ENCODE measurements at places on chromosomes 3 and 15. TPM values are rescaled to one million over a fixed set of nuclear protein-coding genes. Genes with fewer than 3 reads are reported as not detected.

DNA sequence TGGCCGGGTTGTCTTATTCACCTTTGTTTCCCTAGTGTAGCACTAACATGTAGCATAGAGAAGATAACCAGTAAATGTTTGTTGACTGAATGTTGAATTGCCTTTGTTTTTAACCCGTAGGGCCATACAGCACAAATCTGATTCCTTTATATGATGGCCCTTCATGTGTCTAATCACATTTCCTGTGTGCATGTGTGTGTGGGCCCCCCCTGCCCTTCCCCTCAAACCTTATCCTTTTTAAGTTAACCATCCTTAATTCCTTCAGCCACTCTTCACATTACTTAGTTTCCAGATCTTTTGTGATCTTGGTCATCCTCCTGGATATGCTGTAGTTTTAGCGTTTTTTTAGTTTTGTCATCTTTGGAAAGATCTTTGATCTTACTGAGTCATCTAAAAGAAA, 4.2 kb downstream of the NEO1 start:
- DNase-seq, result no peak

DNA sequence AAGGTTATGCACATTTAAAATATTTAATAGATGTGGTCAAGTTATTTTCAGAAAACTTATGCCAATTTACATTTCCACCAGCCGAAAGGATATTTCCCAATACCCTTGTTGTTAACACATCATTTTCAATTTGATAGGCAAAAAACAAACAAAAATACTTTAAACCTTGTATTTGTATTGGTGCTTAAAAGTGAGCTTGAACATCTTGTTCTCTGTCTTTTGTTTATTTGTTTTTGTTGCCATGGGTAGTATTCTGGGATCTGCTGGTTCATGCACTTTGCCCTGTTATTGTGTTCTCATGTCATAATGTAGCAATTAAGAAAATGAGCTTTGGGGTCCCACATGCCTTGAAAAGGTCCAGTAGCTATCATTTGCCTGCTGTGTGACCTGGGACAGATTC, 191.4 kb downstream of the LRTM1 start:
- DNase-seq, result no peak

GRCh38 chr15:70853318-70853972, 512 bp downstream of the LARP6 start:
- DNase-seq, result no peak

- DNase-seq, result no peak
Measured at GRCh38 chr15:79169526-79170133, 79.0 kb upstream of the RASGRF1 start.

GRCh38 chr15:92161039-92161670, 232.5 kb upstream of the ST8SIA2 start:
- no peak for DNase-seq

DNA sequence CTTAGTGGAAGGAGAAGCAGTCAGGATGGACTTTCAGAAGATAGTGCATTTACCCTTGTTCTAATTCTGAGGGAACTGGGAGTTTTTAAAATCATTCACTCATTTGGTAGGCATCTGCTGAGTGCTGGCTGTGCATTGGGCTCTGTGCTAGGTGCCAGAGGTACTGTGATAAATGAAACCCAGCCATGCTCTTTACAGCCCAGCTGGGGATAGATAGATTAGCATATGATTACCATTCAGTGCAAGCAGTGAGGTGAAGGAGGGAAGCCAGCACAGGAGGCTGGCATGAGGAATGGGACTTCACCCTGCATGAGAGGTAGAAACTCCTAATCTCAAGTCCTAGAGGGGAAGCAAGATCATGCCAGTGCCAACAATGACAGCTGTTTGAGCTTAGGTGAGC, 361.9 kb upstream of the TRIM42 start:
- no peak for DNase-seq

The GOLGA8Q gene
- total RNA-seq, result not detected

GRCh38 chr15:80234883-80235282, 17.1 kb downstream of the CTXND1 start:
- peak; percentile 55 for DNase-seq

The HIGD2B gene
- not detected for total RNA-seq

DNA sequence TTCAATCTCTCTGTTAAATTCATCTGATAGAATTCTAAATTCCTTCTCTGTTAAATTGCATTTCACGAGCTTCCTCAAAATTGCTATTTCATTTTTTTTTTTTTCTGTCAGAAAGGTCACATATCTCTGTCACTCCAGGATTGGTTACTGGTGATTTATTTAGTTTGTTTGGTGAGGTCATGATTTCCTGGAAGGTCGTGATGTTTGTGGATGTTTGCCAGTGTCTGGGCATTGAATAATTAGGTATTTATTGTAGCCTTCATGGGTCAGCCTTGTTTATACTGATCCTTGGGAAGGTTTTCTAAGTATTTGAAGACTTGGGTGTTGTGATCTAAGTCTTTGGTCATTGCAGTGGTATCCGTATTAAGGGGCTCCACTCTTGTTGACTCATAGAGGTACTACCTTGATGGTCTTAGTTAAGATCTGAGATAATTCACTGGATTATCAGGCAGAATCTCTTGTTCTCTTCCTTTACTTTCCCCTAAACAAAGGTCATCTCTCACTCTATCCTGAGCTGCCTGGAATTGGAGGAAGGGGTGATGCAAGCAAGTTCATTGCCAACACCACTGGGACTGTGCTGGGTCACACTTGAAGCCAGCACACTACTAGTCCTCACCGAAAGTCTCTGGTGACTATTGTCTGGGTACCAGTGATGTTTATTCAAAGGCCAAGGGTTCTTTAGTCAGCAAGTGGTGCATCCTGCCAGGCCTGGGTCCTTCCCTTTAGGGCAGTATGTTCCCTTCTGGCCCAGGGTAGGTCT, 231.1 kb downstream of the GBE1 start:
- DNase-seq, result no peak

- no peak for DNase-seq
Measured at GRCh38 chr3:193996221-193996620, 139.7 kb upstream of the HES1 start.

GRCh38 chr3:146839727-146840375, 234.7 kb upstream of the PLSCR5 start:
- DNase-seq, result no peak

- DNase-seq, result no peak
Measured at GRCh38 chr15:70792171-70792573, 28.8 kb upstream of the UACA start.

GRCh38 chr3:185318141-185318540, 44.8 kb upstream of the MAP3K13 start:
- no peak for DNase-seq

DNA sequence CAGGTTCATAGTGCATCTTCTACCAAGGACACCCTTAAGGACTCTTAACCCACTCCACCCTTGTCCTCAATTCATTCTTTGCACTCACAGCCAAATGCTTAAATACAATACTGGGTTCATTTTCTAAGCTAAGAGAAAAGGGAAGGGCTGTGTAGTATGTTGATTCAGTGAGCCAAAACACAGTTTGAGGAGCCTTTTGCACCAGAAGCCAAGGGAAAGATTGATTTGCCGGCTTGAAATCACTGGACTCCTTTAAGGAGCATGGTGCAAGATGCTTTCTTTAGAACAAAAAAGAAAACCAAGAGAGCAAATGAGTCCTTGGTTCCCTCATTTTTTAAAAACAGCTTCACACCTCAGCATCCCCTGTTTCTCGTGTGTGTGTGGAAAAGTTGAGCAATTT, 47.8 kb downstream of the BOC start:
- no peak for DNase-seq

DNA sequence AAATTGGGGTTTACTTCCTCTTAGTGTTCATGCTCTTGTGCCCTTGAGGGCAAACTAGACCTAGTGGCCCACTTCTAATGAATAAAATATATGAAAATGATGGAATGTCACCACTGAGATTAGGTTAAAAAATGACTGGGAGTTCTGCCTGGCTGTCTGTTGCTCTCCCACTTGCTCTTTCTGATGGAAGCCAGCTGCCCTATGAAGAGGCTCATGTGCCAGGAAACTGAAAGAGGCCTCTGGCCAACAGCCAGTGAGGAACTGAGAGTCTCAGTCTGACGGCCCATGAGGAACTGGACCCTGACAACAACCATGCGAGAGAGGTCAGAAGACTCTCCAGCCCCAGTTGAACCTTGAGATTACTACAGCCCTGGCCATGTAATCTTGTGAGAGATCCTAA, 107.1 kb upstream of the FHIT start:
- DNase-seq, result no peak

GRCh38 chr3:152048831-152049230, 175.4 kb downstream of the SUCNR1 start:
- no peak for DNase-seq

The CAPN7 gene
- total RNA-seq, result 40.3 TPM

DNA sequence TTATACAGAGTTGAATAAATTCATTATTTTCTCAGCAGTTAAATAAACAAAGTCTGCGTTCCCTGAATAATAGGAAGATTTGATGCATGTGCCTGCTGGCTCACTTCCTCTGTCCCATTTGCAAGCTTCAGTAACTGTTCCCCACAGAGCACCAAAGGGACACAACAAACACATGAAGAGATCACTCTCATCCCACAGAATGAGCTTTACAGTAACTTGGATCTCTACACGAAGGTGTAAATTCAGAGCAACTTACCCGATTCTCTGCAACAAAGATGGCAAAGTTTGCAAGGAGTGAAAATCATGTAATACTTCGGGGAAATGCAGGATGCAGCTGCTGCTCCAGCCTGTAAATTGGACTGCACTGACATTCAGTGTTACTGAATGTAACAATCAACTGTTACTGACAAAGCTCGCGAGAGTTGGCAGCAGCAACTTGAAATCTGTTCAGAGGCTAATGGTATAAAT, at the start of gene BCHE:
TSS of gene BCHE (minus strand) at position 366 of the 468 bp plus-strand sequence. CDS start 6,390 bp downstream, outside the sequence.
- DNase-seq, result no peak

DNA sequence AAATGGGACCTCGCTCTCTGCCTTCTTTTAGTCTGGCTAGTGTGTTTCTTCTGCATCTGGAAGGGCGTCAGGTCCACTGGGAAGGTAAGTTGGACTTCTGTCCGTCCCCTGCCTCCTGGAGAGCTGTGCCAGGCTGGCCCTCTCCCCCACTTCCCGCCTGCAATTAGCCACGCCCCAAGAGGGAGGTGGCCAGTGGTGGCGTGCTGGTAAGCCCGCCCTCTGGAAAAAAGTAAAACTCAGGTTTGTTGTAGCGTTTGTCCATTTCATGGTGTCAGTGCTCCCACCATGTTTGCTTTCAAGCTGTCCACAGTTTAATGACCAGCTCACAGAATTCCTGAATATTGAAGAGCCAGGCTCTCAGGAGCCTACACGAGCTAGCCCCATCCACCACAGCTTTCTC, 55.6 kb downstream of the SLC6A6 start:
- no peak for DNase-seq

GRCh38 chr3:51371943-51372557, 13.0 kb upstream of the MANF start:
- DNase-seq, result peak; percentile 70

The LMLN gene
- total RNA-seq, result 2.4 TPM

- DNase-seq, result peak; percentile 70
Measured at GRCh38 chr3:149771652-149772271, 19.5 kb upstream of the COMMD2 start.

DNA sequence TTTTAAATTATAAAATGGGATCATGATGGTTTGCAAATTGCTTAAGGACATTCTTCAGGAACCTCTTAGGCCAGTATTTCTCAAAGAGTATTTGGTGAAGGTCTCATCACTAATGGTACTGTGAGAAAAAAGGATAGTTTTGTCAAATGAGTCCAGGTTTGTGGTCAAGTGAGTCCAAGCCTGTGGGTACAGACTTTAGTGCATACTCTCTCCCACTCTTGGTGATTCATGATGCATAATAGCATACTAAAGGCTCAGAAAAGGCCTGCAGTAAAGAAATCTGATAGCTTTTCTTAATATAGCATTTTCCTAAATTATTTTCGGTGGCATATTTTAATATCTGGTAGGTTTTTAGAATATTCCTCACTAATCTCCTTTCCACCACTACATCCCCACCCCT, 20.0 kb downstream of the BOC start:
- no peak for DNase-seq

The IFT57 gene
- total RNA-seq, result 19.4 TPM

DNA sequence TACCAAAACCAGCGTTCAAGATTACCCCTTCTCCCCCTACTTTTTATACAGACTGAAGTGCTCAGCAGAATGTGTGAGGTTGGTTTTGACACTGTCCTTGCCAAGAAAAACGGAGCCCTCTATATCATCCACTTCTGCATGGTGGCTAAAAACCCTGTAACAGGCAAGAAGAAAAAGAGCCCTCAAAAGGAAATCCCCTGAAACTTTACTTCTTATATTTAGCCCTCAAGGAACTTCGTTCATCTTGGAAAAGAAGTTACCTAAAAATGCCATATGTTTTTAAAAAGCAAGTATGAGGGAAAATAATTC, 473.6 kb downstream of the FOXP1 start:
- DNase-seq, result no peak

DNA sequence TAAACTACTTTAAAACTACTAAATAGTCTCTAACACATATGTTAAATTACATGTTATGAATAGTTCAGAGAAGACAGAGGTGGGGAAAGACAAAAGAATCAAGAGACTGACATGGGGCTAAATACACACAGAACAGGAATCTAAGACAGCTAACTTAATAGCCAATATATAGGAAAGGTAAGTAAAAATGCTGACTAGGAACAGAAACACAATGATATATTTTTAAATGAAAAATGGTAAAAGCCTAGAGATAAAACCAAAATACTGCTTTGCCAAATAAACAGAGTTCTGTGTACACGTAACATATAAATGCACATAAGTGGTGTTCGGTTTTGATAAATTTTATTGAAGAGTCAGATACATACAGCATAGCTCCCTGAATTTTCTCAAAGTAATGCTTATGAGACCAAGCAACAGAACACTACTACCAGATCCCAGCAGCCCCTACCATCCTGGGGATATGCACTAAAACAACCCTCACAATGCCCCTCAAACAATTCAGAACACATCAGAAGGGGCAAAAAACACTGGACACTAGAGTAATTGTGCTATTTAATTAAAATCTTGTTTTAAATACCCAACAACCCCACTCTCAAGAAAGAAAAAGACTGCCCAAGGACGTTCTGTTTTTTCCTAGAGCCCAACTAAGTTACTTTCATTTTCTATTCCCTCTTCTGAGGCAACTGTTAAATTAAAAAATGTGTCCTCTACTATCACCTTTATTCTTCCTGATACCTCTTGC, 121.1 kb downstream of the ADAM10 start:
- DNase-seq, result no peak

The CHRFAM7A gene
- total RNA-seq, result not detected

The CPLX3 gene
- total RNA-seq, result not detected

The RBPMS2 gene
- total RNA-seq, result 9.3 TPM

DNA sequence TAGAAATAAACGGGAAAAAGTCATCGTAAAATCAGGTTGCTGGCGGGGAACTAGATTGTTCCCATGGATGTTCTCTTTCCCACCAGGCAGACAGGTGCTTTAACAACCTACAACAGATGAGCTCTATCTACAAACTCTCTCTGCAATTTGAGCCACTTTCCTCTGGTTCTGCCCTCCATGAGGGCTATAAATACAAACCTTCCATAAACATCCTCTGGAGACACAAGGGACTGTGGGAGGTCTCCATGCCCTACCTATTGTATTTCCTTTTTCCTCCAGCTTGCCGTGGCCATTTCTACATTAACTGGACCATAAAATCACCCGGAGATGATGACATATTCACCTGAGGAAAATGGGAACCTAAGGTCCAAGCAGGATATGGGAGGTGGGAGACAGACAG, 151.1 kb downstream of the GABRB3 start:
- DNase-seq, result no peak
